ENCODE measurements at places on chromosomes 11 and 22.

- DNase-seq, result no peak
- H3K27me3 ChIP-seq, result peaks cover 30% of the 10 kb centered on the region
- H3K4me1 ChIP-seq, result no peaks in the 10 kb centered on the region
- H3K27ac ChIP-seq, result no peak overlapping the region
- H3K4me3 ChIP-seq, result no peak overlapping the region
- no peaks in the 10 kb centered on the region for H3K36me3 ChIP-seq
These were observed 75.8 kb downstream of the ARHGAP8 start for GRCh38 chr22:44828193-44828592.

GRCh38 chr22:26401726-26402125 lies 27.3 kb upstream of the ASPHD2 start:
- peaks cover 2% of the 10 kb centered on the region for H3K36me3 ChIP-seq

DNA sequence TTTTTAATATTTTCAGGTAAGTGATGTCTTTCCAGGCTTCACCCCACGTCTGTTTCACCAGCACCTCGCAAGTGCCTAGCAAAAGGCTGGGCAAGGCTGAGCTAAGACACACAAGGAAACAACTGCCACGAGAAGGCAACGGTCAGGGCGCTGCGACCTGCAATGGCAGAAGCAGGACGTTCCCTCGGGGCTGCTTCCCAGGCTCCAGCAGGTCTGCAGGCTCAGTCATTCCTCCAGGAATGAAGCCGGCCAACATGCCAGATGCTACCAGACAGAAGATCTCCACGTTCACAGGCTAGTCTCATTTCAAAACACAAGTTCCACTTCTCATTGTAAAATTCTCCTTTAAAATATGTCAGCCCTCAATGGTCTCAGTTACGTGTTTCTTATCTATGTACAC lies 45.5 kb downstream of the CELSR1 start:
- peaks cover under 1% of the 10 kb centered on the region for H3K4me1 ChIP-seq
- peaks cover 6% of the 10 kb centered on the region for H3K27me3 ChIP-seq
- H3K4me3 ChIP-seq, result no peak overlapping the region
- no peak for DNase-seq
- H3K27ac ChIP-seq, result no peak overlapping the region
- H3K36me3 ChIP-seq, result no peaks in the 10 kb centered on the region

DNA sequence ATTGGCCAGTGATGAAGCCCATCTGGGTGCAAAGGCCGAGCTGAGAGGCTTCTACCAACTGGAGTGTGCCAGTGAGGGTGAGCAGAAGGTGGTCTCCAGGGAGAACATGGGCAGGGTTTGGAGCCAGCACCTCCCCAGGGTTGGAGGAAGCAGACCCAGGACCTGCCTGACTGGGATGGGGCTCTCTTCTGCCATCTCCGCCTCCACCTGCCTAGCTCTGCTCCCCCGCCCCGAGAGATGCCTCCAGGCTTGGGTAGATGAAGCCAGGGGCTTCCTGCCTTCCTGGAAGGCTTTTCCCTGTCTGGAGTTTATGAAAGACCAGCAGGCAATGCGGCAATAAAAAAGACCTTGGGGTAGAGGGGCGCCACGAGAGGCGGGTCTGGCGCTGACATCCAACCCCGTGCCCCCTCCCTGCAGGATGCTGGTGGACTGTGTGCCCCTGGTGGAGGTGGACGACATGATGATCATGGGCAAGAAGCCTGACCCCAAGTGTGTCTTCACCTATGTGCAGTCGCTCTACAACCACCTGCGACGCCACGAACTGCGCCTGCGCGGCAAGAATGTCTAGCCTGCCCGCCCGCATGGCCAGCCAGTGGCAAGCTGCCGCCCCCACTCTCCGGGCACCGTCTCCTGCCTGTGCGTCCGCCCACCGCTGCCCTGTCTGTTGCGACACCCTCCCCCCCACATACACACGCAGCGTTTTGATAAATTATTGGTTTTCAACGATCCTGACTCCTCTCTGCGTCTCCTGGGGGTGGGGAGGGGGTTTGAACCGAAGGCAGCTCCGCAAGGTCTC lies 3.3 kb downstream of the SELENOM start:
- no peak for DNase-seq
- no peaks in the 10 kb centered on the region for H3K27me3 ChIP-seq
- peaks cover 16% of the 10 kb centered on the region for H3K4me1 ChIP-seq
- no peak overlapping the region for H3K4me3 ChIP-seq
- H3K36me3 ChIP-seq, result no peaks in the 10 kb centered on the region

DNA sequence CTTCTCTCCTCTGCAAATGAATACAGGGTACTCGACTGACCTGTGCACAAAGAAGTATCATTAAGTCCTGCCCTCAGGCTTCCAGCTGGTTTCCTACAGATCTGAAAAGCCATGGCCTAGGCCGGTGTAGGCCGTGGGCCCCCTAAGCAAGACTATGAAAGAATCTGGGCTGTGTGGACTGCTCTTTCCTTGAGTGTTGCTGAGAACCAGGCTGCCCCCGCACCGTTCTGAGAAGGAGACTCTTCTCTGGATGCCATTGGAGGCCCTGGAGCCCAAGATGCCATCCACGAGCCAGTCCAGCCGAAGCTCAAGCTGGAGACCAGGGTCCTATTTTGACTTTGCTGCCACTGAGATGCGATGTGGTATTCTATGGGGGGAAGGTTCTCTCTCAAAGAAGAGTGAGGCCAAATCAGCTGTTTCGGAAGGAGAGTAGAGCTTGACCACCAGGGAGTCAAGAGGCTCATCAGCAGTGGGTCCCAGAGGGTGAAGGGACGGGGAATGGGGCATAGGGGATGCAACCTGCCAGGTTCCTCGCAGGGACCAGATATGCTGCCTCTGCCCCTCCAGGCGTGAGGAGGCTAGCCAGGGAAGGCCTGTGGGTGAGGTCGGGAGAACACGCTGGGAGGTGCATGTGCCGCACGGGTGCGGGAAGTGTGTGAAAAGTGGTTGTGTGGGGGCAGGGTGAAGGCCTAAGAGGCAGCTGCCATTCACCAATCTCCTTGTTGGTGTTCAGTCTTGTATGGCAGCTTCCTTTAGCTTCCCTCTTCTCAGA lies 96.4 kb upstream of the B3GAT1 start:
- no peak overlapping the region for H3K27ac ChIP-seq
- no peaks in the 10 kb centered on the region for H3K4me1 ChIP-seq
- H3K36me3 ChIP-seq, result peaks cover 2% of the 10 kb centered on the region
- H3K27me3 ChIP-seq, result peaks cover 49% of the 10 kb centered on the region
- no peak overlapping the region for H3K4me3 ChIP-seq

- H3K27ac ChIP-seq, result peak within 1 kb of the TSS; percentile 100
- peaks cover 5% of the 10 kb centered on the region for H3K36me3 ChIP-seq
- H3K27me3 ChIP-seq, result no peaks in the 10 kb centered on the region
These were observed at the start of gene FCHSD2 for GRCh38 chr11:73142128-73142377. Gene FCHSD2, minus strand, starts transcription at chr11:73142318. Its CDS starts 441 bp downstream, at chr11:73141877.

Measured in T-helper 17 cell (primary cell).